ENCODE measurements at places on chromosomes 3 and 15.
A peak's percentile ranks its signal among the peaks of the same experiment; 100 is the strongest.

DNA sequence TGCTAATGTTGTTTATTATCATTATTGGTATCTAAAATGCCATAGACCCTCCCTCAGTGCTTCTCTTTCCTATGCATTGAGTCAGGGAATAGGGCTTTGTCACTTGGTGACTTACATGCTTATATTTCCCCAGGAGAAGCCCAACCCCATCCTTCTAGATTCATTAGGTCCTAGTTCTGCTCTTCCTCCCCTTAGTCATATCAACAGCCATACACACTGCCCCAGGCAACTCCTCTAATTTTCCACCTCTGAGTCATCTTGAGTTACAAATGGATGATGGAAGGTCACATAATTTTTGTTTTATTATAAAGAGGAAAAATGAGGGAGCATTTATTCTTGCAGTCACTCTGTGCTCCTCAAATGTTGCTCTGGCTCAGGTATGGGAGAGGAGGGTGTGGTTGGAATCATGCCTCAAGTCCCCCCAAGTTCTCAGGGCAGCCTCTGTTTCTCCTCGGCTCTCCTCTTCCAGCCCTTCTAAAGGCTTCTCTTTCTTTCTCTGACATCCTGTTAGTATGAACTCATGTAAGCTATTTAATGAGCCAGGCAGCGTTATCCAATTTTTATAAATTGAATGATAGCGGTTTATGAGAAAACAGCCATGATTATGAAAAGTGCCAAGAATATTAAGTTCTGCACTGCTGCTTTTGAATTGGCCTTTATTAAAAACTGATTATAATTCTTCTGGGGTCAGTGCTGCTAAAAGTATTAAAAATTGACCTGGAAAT lies 45.6 kb upstream of the FSTL1 start:
- DNase-seq, result no peak

- DNase-seq, result peak; percentile 91
Observed at GRCh38 chr15:20341901-20342600, 199.5 kb downstream of the GOLGA6L6 start.

DNA sequence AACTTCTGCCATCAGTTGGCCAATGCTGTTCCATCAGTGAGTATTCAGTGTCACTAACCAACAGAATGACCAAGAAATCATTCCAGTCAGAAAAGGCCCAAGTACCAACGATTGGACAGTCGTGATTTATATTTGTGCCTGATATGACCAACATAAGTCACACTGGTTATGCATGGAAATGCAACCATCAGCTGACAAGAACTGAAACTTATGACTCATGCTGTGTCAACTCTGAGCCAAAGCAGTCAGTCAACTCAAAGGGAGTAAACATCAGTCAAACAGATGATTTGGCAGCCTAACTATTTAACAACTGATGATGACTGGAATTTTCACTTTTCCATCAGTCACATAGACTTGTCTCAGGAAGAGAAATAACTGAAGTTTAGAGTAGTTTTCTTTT lies 142.4 kb downstream of the ANXA2 start:
- no peak for DNase-seq

DNA sequence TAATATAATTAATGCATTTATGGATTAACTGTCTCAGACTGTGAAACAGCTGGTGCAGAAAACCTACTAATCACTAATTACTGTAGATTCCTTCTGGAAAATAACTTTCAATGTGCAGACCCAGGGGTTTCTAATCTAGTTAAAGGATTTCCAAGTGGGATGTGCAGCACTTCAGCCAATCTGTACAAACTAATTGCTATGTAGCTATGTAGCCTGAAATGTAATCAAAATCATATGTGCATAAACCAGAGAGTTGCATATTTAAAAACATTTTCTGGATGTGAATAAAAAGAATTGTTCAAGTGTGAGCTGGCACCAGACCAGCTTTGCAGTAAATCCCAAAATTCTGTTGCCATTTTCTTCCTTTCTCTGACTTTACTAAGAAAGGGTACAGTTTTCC lies 127.5 kb upstream of the CD96 start:
- no peak for DNase-seq

GRCh38 chr3:65524584-65524983 lies 514.1 kb downstream of the MAGI1 start:
- DNase-seq, result no peak

DNA sequence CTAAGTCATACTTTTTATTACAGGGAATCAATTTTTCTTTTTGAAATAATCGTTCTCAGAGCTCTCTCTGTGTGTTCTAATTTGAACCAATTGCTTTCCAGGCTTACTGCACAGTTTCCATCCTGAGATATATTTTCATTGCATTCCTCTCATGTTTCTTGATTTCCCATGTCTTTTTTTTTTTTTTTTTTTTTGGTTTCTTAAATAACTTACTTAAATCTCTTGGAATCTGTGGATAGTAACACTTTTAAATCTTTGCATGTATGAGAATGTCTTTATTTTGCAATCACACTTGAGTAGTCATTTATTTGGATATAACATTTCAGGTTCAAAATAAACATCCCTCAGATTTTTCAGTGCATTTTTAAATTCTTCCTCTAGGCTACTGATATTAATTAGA lies 14.5 kb upstream of the ABTB1 start:
- DNase-seq, result no peak

GRCh38 chr15:94844538-94845389 lies 613.4 kb downstream of the MCTP2 start:
- peak; percentile 69 for DNase-seq

- DNase-seq, result no peak
Observed at GRCh38 chr3:73813692-73814292, 189.1 kb upstream of the PDZRN3 start.

GRCh38 chr3:107910713-107911259 lies 180.0 kb downstream of the CD47 start:
- no peak for DNase-seq

- DNase-seq, result no peak
Observed at GRCh38 chr3:194720048-194720447, 34.4 kb downstream of the FAM43A start.

DNA sequence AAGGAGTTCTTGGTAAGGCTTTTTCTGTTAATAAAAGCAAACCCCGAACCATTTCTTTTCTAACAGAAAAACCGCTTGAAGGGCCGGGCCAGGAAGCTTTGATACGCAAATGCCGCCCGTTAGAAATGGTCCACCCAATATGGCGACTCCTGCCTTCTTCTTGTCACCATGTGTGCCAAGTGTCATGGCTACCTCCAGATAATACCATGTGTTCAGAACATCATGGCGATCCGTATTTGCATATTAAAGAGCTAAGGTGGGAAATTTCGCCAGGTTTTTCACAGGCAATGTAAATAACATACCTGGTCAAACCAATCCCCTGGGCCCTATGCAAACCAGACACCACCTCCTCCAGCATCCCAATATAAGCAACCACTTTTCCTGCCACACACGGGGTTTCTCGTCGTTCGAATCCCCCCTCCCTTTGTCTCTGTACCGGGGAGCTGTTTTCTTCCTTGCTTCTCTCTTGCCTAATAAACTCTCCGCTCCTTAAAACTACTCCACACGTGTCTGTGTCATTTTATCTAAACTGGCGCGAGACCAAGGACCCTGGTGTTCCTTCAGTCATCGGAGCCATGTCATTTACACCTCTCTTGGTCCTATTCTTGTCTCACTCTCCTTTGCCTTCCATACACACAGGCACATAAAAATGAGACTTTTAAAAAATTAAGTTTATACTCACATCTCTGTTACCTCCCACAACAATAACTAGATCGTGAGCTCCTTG lies 34.5 kb downstream of the NCEH1 start:
- DNase-seq, result no peak

DNA sequence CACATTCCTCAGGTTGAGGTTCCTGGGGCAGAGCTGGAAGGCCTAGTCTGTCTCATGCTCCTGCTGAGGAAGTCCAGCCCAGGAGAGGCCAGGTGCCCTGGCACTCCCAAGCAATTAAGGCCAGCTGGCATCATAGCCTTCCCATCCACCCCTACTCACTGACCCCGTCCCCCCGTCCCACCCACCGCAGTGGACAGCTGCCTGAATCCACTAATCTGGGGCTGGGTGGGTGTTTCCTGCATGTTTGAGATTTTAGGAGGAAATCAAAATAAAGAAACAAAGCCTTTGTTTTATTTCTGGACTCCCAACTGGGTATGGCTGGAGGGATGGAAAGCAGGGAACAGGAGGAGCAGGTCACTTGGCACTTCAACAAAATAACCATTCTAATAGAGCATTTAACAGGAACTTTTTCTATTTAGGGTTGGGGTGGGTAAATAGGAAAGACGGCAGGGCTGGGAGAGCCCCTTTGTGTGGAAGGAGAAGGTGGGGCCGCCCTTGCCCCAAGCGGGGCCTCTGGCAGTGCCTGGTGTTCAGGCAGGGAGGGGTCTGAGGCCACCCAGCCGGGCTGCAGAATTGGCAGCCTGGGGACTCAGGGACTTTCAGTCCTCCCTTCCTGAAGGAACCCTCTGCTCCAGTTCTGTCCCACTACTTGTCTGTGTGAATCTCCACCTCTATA lies 8.5 kb downstream of the MRAS start:
- DNase-seq, result no peak

DNA sequence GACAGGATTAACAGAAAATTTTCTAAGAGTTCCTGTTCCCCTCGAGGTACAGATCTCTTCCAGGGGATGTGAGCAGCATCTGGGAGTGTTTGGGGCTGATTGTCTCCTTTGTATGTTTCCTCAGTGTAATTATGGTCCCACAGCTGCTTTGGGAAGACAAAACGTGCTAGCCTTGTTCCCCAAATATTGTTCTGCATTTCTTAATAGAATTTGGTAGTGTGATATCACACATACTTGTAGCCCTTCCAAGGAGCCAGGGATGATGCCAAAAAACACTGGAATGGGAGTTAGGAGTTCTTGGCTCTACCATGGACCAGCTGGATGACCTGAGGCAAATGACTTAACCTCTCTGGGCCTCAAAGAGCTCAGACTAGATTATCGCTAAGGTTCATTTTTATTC lies 19.0 kb upstream of the AGBL1 start:
- DNase-seq, result no peak

DNA sequence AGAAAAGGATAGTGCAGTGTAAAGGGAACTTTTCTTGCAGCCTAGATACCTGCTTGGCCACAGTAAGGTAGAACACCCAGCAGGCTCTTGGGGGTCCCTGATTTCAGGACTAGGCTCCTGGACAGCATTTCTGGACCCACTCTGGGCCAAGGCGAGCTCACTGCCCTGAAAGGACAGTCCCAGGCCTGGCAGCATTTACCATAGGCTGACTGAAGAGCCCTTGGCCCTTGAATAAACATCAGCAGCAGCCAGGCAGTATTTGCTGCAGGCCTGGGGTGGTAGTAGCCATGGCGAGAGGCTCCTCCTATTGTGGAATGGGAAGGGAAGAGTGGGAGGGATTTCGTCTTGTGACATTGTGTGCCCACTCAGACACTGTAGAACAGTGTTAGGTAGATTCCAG lies 529.2 kb downstream of the TUSC7 start:
- DNase-seq, result peak; percentile 44

GRCh38 chr15:70512772-70513362 lies 250.5 kb downstream of the UACA start:
- DNase-seq, result peak; percentile 64

DNA sequence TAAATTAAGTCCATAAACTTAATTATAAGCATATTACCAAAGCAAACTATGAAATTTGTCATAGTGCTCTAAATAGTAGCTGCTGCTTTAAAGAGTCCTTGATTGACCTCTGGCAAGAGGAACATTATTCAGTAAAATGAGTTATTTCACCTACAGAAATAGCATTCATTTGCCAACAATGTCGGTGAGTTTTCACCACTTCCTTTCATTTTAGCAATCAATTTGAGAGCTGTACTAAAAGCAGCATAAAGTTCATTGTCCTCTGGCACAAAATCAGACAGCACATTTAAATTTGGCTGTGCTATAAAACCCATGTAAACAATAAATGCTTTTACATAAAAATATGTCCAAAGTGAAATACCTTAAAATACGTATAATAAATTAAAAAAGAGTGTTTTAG lies 1515.7 kb downstream of the SI start:
- no peak for DNase-seq

GRCh38 chr3:13018561-13019242 lies 54.5 kb downstream of the IQSEC1 start:
- no peak for DNase-seq

DNA sequence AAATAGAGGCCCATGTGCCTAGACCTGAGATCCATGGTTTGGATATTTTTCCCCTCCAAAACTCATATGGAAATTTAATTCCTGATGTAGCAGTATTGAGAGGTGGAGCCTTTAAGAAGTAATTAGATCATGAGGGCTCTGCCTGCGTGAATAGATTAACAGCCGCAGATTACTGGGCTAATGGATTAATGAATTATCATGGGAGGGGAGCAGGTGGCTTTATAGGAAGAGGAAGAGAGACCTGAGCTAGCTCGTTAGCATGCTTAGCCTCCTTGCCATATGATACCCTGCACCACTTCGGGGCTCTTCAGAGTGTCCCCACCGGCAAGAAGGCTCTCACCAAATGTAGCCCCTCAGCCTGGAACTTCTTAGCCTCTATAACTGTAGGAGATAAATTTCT lies 15.8 kb downstream of the ARHGEF26 start:
- no peak for DNase-seq

GRCh38 chr3:182562274-182562673 lies 231.0 kb upstream of the ATP11B start:
- DNase-seq, result no peak

- no peak for DNase-seq
Observed at GRCh38 chr15:78565951-78566774, 843 bp downstream of the CHRNA5 start.

DNA sequence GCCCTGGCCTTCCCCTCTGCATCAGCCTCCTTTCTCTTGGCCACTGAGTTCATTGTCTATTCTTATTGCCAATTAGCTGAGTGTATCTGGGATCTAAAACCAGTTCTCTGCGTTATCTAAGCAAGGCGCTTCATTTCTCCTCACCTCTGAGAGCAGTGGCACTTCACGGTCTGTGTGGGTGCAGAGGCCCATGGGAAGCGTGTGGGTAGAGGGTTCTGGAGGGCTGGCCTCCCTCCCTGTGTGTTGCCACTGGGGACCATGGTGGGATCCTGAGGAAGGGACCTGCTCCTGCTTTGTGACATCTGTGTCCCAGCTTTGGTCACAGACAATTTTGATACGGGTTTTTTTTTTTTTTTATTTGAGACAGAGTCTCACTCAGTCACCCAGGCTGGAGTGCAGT lies 32.7 kb downstream of the EDEM1 start:
- DNase-seq, result no peak

DNA sequence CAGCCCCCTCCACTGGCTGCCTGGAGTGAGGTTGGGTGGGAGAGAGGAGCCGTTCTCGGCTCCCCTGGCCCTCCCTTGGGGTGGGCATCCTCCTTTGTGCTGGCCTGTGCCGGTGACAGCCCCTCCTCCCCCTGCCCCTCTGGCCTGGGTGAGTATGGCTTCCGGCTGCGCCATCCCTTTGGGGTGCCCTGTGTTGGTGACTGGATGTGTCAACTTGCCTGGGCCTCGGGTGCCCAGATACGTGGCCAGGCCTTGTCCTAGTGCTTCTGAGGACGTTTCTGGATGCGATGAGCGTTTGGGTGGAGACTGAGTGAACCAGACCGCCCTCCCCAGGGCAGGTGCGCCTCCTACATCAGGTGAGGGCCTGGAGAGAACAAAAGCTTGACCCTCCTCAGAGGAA lies 59.7 kb downstream of the PLXNA1 start:
- no peak for DNase-seq

- DNase-seq, result no peak
Observed at GRCh38 chr3:127654374-127654773, 18.4 kb upstream of the ABTB1 start.

Data from ecto neural progenitor cell (in vitro differentiated cells).